GM04503 (cell line): ENCODE measurements at places on chromosomes 6 and 20.

- DNase-seq = no peak
These were observed 21.0 kb downstream of the XRN2 start for GRCh38 chr20:21324126-21324525.

- no peak for DNase-seq
These were observed 114.1 kb upstream of the HDDC2 start for GRCh38 chr6:125415913-125416312.

DNA sequence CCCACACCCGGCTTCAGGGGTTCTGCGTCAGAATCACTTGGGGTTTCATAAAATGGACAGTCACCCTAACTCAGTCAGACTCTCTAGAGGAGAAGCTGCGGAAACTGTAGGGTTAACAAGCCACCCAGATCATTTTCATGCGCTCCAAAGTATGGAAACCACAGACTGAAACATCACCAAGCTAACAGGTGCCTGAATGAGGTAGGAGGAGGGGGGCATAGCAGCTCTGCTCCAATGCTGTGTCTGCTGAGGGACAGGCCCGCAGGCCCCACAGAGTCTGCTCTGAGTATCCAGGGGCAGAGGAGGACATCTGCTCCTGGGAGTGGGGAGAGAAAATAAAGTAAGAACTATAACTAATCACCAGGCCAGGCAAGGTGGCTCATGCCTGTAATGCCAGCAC lies 97.1 kb upstream of the AKAP12 start:
- DNase-seq = no peak

DNA sequence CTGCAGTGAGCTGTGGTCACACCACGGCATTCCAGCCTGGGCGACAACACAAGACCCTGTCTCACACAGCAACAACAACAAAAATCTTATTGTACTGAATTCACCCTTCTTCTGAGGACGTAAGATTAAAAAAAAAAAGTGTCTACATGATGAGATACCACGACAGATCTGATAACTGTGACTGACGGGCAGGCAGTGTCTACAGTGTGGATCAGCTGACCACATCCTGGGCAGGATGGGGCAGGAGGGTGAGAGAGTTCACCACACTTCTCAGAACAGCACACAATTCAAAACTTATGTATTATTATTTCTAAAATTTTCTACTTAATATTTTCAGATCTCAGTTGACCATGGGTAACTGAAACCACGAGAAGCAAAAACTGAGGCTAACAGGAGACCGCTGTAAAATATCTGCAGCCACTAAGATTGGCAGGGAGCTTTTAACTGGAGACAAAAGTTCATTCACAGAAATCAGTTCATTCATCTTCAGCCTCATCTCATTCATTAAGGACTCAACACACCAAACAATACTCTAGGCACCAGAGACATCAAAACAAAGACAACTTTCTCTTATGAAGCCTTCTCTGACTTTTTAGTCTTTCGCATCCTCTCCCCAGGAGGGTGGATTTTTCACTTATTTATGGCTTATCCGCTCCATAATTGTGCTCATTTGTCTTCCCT lies 15.7 kb upstream of the NHSL1 start:
- no peak for DNase-seq

- DNase-seq = peak; percentile 75
These were observed 113.1 kb upstream of the ZNF217 start for GRCh38 chr20:53706466-53707370.

- DNase-seq = no peak
These were observed 429.9 kb downstream of the CD83 start for GRCh38 chr6:14547284-14547998.

DNA sequence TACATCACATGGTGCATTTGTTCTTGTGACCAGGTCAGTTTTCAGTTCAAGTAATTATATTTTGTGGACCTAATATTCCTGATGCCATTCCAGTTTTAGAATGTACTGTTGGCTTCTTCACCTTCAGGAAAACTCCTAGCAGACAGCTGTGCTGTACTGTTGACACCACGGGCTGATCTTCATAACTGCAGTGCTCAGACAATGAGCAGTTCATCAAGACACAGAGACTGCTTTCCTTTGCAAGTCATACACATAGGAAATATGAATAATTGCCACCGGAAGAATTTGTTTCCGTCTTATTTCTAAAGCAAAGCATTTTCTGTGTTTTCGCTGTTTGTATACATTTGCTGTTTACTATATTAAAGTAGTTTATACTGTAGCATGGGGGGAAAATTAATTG lies 89.8 kb downstream of the C6orf118 start:
- no peak for DNase-seq

DNA sequence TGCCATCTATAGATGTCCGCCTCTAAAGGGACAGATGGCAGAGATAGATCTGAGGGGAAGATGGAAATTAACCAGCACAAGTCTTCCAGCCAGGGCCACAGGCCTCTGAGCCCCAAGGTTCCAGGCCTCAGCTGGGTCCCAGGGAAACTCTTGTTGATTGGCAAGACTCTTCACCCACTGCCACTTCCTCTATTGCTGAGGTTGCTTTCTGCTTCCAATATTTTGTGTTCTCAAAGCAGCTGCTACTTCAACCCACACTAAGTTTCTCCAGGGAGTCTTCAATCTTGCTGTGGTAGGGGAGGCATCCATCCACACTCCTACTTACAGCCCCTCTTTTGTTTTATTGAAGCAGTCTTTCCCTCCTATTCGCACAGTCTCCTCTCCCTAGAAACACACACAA lies 36.4 kb upstream of the SASH1 start:
- no peak for DNase-seq

- DNase-seq = no peak
These were observed 579.0 kb upstream of the FLRT3 start for GRCh38 chr20:14916360-14916920.

DNA sequence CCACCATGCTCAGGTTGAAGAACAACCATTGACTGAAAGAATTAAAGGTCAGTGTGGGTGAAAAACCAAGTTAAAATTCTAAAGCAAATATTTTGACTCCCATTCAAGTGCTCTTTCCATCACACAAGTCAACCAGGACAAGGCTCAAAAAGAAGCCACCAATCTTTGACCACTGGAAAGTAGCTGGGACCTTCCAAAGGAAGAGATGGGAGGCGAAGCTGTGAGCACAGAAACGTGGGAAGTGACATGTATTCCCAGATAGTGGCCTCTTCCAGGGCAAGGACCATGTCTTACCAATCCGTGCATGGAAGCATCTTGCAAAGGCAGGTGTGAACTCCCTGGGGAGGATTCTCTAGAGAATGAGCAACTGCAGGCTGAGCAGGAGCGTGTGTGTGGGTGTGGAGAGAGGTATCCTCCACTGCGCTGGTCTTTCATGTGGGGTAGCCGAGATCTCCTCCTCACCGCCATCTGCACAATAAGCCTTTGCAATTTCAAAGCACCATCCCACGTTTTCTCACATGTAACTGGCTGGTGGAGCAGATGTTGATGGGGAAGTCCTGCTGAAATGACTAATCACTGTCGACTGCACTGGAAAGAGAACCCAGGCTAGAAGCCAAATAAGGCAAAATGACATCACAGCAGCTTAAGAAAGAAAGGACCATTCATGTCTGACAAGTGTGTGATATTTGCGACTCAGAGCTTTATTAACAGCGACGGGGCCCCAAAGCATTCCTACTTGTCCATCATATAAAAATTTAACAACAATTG lies 189.4 kb upstream of the RREB1 start:
- DNase-seq = peak; percentile 22

DNA sequence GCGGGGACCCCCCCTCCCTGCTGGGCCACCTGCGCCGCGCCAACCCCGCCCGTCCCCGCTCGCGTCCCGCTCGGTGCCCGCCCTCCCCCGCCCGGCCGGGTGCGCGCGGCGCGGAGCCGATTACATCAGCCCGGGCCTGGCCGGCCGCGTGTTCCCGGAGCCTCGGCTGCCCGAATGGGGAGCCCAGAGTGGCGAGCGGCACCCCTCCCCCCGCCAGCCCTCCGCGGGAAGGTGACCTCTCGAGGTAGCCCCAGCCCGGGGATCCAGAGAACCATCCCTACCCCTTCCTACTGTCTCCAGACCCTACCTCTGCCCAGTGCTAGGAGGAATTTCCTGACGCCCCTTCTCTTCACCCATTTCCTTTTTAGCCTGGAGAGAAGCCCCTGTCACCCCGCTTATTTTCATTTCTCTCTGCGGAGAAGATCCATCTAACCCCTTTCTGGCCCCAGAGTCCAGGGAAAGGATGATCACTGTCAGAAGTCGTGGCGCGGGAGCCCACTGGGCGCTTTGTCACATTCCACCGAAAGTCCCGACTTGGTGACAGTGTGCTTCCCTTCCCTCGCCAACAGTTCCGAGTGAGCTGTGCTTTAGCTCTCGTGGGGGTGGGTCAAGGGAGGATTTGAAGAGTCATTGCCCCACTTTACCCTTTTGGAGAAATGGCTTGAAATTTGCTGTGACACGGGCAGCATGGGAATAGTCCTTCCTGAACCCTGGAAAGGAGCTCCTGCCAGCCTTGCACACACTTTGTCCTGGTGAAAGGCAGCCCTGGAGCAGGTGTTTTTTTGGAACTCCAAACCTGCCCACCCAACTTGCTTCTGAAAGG lies 2.1 kb downstream of the VEGFA start:
- no peak for DNase-seq

GRCh38 chr20:1801929-1802306 lies 93.3 kb upstream of the SIRPA start:
- DNase-seq = no peak

- DNase-seq = no peak
These were observed 184.3 kb downstream of the SOX4 start for GRCh38 chr6:21777846-21778245.

DNA sequence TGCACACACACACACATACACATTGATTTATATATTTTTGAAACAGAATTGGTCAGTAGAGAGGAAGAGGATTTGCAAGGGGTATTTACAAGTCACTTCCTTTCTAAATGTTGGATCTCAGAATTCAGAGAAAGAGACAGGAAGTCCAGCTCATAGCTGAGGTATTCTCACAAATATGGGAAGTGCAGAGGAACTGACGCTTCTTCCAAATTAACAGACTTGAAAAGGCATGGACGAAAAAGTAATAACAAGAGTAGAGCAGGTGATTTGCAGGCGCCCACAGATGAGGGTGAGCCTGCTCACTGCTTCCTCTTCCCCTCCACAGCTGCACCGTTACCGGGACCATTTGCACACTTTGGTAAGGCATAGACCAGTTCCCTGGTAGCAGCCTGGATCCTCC lies 246.4 kb downstream of the PHACTR1 start:
- no peak for DNase-seq

DNA sequence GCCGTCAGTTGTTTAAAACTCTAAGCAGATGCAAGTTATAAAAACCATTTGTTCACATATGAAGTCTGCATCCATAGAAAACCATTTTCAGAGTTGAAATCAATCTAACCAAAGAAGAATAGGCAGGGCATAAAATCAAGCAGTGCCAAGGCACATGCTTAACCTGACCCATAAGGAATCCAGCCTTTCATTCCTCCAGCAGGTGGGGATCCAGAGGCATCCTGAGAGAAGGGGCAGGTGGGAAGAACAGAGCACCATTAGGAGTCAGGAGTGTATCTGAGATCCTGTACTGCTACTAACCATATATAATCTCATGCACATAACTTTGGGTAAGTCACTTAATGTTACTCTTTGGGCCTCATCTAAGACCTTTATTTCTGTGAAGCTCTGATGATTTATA lies 29.4 kb upstream of the FOXO3 start:
- no peak for DNase-seq

GRCh38 chr20:58251979-58252591 lies 23.6 kb upstream of the ANKRD60 start:
- peak; percentile 59 for DNase-seq

DNA sequence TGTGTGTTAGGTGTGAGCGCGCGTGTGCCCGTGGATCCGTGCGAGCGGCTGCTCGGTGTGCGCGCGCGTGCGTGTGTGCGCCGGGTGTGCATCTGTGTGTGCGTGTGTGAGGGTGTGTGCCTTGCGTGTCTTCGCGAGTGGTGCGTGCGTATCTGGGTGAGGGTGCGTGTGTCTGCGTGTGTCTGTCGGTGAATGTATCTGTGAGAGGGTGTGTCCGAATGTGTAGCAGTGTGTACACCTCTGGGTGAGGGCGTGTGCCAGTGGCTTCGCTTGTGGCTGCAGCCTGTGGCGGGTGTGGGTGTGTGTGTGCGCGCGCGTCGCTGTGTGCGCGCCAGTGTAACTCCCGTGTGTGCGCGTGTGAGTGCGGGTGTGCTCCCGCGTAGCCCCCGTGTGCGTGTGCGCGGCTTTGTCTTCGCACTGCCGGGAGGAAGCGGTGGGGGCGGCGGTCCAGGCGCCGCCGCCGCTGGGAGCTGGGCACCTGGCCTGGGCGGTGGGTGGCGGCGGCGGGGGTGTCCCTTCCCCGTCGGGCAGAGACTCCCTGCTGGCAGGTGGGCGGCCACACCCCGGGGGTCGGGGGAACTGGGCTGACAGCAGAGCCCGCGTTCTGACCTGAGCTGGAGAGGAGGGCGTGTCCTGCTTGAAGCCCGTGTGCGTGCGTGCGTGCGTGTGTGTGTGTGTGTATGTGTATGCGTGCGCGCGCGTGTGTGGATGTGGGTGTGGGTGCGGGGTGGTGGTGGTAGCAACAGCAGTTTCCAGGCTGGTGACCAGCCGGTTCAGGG lies 61.3 kb upstream of the EPB41L1 start:
- no peak for DNase-seq

- DNase-seq = no peak
These were observed 255.4 kb upstream of the IRAK1BP1 start for GRCh38 chr6:78611886-78612480.

- DNase-seq = peak; percentile 68
These were observed 7.8 kb downstream of the ADA start for GRCh38 chr20:44643596-44644229.

DNA sequence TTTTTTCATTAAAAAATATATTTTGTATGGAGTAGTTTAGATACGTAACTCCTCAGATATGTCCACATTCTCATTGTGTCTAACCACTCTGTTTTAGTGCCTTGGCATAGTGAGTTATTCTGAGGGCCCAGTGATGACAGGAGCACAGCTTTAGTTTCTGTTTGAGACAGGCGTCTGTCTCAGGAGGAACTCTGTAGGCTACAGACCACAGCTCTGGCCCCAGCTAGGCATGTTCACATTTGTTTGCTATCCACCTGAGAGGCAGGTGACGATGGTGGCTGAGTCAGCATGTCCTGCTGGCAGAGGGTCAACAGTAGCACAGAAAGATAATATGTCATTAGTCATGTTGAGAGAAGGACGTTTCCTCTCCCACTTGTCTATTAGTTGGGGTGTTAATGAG lies 16.3 kb downstream of the LRRC1 start:
- DNase-seq = peak; percentile 61
